ENCODE measurements at places on chromosomes 11 and 22.

DNA sequence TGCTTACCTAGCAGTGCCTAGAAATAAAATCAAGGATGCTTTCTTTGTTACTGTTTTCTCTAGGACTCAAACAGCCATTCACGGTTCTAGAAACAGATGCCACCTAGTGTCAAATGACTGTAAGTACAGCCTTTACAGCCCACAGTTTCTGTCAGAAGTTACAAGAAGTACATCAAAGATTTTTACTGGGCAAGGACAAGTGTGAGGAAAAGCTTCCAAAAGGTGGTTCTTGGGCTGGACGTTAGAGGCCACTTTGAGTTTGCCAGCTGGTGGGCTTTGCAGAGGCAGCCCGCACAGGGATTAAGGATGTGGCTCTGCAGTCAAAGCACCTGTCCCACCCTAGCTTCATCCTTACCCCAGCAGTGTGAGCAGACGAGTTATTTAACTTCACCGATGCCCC, 6.9 kb downstream of the KMT5B start:
- no peaks in the 10 kb centered on the region for H3K36me3 ChIP-seq
- no peak for DNase-seq
- H3K4me1 ChIP-seq = peaks cover 3% of the 10 kb centered on the region
- no peak overlapping the region for H3K27ac ChIP-seq

- DNase-seq = peak; percentile 64
- H3K4me3 ChIP-seq = no peak overlapping the region
- no peaks in the 10 kb centered on the region for H3K27me3 ChIP-seq
- H3K4me1 ChIP-seq = no peaks in the 10 kb centered on the region
- H3K27ac ChIP-seq = peak overlapping the region; percentile 76
- no peaks in the 10 kb centered on the region for H3K36me3 ChIP-seq
Measured at GRCh38 chr11:86798988-86799387, 1.4 kb upstream of the PRSS23 start.

DNA sequence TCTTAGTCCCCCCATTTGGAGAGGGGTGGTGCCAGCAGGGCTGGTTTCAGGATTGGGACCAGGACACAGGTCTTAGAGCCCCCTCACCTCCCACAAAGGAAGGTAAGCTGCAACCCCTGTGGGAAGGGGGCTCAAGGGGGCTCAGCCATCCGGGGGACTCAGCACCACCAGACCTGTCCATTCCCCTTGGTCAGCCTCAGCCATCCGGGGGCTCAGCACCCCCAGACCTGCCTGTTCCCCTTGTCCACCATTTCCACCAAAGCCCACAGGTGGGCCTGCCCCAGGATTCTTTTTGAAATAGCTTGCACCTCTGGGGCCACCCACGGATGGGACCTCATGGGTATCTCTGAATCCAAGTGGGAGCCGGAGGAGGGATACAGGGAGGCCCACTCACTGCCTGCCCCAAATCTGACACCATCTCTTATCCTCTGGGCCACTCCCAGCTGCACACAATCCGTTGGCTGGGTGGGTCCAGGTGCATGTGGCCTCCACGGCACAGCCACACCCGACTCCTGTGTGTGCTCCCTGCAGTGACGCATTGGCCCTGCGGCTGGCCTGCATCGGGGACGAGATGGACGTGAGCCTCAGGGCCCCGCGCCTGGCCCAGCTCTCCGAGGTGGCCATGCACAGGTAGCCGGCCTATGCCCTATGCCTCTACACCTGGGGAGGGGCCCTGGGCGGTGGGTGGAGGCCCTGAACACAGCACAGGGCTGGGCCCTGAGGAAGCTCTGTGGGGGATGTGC, 15.9 kb downstream of the MCAT start:
- peaks cover 2% of the 10 kb centered on the region for H3K4me1 ChIP-seq
- no peaks in the 10 kb centered on the region for H3K36me3 ChIP-seq
- H3K27me3 ChIP-seq = no peaks in the 10 kb centered on the region
- no peak overlapping the region for H3K27ac ChIP-seq

- H3K36me3 ChIP-seq = no peaks in the 10 kb centered on the region
- no peaks in the 10 kb centered on the region for H3K4me1 ChIP-seq
- H3K27me3 ChIP-seq = no peaks in the 10 kb centered on the region
- H3K4me3 ChIP-seq = no peak overlapping the region
- H3K27ac ChIP-seq = no peak overlapping the region
Measured at GRCh38 chr22:28187612-28188011, 268.6 kb upstream of the PITPNB start.

DNA sequence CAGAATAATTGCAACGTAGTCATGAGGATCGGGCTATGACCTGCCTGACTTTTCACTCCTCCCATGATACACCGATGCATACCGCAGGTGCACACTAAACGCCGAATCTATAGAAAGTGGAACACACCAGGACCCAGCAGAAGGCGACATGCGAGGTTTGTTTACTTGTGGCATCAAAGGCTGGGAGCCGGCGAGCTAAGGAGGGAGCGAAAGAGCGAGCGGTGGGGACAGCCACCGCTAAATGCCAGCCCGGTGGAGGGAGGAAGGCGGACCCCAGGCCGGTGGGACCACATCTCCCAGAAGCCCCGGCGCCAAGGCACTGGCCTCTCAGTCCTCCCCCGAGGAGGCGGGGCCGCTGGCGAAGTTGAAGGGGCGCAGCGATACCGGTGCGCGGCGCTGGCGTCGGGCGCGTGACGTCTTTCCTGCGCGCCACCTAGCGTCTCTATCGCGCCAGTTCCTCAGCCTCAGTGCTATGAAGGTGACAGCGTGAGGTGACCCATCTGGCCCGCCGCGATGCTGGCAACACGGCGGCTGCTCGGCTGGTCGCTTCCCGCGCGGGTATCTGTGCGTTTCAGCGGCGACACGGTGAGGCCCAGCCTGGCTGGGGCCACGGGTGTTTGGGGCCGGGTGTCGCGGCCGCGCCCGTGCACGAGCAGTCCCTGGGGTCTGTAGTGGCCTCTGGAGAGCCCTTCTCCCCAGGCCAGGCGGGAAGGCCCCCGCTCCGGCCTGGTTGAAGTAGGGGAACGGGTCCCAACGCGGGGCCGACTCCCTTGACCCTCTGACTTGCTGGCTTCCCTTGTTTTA, at the start of gene NDUFV1:
Gene NDUFV1, plus strand, starts transcription at position 445 of the 804 bp plus-strand sequence. Its CDS starts 69 bp downstream, at position 514.
- no peaks in the 10 kb centered on the region for H3K27me3 ChIP-seq
- peak within 1 kb of the TSS; percentile 99 for H3K4me3 ChIP-seq
- peak within 1 kb of the TSS; percentile 66 for H3K27ac ChIP-seq
- peak; percentile 86 for DNase-seq
- H3K4me1 ChIP-seq = peaks cover 7% of the 10 kb centered on the region

DNA sequence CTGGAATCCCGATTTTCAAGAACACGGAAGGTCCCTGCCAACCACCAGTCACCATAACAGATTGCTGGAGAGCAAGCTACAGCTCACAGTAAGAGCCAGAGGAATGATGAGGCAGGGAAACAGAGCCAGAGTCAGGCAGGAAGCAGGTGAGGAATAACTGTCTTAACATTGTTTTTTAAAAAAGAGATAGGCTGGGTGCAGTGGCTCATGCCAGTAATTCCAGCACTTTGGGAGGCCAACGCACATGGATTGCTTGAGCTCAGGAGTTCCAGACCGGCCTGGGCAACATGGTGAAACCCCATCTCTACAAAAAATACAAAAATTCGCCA, 13.5 kb upstream of the CASTOR1 start:
- H3K27me3 ChIP-seq = no peaks in the 10 kb centered on the region
- H3K27ac ChIP-seq = peak overlapping the region; percentile 86
- peaks cover 66% of the 10 kb centered on the region for H3K4me1 ChIP-seq

DNA sequence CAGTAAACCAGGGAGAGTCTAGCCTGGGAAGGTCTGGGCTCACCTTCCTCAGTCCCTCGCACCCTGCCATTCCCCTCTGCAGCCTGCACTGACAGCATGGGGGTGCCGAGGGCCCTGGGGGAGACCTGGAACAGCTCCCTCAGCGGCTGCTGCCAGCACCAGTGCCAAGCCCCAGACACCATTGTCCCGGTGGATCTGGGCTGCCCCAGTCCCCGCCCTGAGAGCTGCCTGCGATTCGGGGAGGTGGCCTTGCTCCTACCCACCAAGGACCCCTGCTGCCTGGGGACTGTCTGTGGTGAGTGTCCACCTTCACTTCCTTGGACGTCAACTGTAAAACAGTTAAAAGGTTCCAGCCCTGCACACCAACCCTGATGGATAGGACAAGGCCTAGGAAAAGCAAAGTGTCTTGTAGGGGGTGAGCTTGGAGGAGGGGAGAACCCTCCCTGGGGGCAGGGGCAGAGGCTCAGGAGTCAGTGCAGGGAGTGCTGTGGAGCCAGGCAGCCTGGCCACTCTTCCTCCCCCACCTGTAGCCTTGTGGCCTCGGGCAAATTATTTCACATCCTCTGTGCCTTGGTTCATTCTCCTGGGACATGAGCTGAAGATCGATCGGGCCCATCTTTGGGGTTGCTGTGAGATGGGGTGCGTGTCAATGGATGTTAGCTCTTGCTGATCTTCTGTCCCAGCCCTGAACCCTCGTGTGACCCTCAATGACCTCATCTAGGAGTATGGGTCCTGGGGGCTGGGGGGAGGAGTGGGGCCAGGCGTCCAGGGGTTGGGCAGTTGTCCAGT, 85.2 kb upstream of the MYOD1 start:
- DNase-seq = no peak
- no peaks in the 10 kb centered on the region for H3K4me1 ChIP-seq
- H3K4me3 ChIP-seq = no peak overlapping the region
- H3K27ac ChIP-seq = no peak overlapping the region

DNA sequence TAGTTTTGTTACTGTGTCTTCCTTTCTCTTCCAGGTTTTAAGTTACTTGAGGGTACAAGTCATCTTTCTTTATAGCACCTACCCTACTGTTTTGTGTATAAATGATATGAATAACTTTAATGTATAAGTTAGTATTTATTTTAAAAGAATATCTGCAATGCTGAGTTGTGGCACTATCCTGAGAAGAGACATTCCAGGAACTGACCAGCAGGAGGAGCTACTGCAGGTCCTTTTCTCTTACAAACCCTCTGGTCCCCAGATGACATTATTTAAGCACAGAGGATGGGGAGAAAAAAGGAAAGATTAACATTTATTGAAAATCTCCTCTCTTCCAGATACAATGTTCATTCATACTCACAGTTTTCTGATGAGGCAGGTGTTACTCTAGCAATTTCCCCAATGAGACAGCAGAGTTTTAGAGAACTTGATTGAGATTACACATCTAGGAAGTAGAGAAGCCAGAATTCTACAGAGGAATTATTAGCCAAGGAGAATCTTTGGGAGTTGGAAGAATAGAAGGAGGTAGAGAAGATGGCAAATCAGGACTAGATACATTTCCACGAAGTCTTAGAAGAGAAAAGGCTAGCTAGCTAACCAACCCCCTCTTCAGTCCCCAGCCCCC, 541.2 kb upstream of the API5 start:
- no peaks in the 10 kb centered on the region for H3K4me1 ChIP-seq
- no peak overlapping the region for H3K4me3 ChIP-seq
- H3K27me3 ChIP-seq = no peaks in the 10 kb centered on the region
- no peak for DNase-seq
- H3K27ac ChIP-seq = no peak overlapping the region

DNA sequence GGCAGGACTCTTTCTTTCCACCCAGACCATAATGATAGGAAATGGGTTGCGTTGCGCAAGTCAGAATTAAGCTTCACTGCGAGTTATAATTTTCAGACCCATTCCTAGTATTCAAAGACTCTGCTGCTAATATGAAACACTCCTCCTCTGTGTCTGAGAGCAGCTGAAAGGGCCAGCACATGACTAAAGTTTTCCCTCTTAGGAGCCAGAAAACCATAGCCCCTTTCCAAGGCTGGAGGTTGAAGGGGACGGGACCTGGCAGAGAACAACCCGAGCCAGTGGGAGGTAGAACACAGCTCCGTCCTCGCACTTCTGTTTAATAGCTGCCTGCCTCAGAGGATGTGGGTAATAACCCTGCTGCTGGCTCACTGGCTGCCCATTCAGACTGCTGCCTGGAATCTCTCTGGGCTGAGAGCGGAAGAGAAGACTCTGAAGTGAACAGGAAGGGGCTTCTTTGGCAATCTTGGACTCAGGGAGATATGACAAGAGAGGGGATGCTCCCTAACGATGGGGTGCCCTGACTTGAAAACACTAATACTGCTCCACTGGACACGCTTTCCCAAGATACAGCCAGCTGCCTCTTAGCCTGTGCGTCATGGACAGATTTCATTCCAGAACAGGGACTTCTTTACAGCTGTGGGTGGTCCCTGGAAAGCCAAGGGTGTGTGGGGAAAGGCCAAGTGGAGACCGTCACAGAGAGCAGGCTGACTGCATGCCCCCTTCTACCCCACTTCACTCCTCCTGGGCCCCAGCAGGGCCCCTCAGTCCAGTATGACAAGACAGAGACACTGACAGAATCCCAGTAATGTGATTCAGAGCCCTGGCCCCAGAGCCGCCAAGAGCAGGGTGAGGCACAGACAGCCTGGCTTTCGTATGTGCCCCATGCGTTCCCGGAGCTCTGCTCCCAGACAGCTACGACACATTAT, 156.9 kb downstream of the FEZ1 start:
- no peak overlapping the region for H3K27ac ChIP-seq
- no peaks in the 10 kb centered on the region for H3K36me3 ChIP-seq
- no peak for DNase-seq
- no peak overlapping the region for H3K4me3 ChIP-seq
- H3K4me1 ChIP-seq = no peaks in the 10 kb centered on the region

- no peak for DNase-seq
- no peak overlapping the region for H3K4me3 ChIP-seq
- no peaks in the 10 kb centered on the region for H3K36me3 ChIP-seq
Measured at GRCh38 chr22:44777364-44777755, 25.0 kb downstream of the ARHGAP8 start.

- peaks cover 20% of the 10 kb centered on the region for H3K4me1 ChIP-seq
- H3K27me3 ChIP-seq = no peaks in the 10 kb centered on the region
- peak overlapping the region; percentile 99 for H3K4me3 ChIP-seq
- H3K36me3 ChIP-seq = peaks cover 15% of the 10 kb centered on the region
- peak overlapping the region; percentile 69 for H3K27ac ChIP-seq
Measured at GRCh38 chr11:118401880-118402590, 629 bp downstream of the ATP5MG start.

- no peaks in the 10 kb centered on the region for H3K36me3 ChIP-seq
- no peak overlapping the region for H3K4me3 ChIP-seq
- H3K27ac ChIP-seq = no peak overlapping the region
- no peaks in the 10 kb centered on the region for H3K27me3 ChIP-seq
- peaks cover 4% of the 10 kb centered on the region for H3K4me1 ChIP-seq
Measured at GRCh38 chr11:1450949-1451710, 35.4 kb downstream of the MOB2 start.

- no peak for DNase-seq
- H3K36me3 ChIP-seq = no peaks in the 10 kb centered on the region
- H3K4me1 ChIP-seq = no peaks in the 10 kb centered on the region
- no peak overlapping the region for H3K27ac ChIP-seq
Measured at GRCh38 chr22:42357634-42358296, 74.4 kb downstream of the NFAM1 start.

GRCh38 chr11:14235701-14236100, 123.3 kb downstream of the RRAS2 start:
- H3K4me1 ChIP-seq = no peaks in the 10 kb centered on the region
- no peaks in the 10 kb centered on the region for H3K27me3 ChIP-seq
- H3K4me3 ChIP-seq = no peak overlapping the region
- no peak overlapping the region for H3K27ac ChIP-seq
- DNase-seq = no peak
- no peaks in the 10 kb centered on the region for H3K36me3 ChIP-seq

- H3K27me3 ChIP-seq = no peaks in the 10 kb centered on the region
- peak overlapping the region; percentile 75 for H3K27ac ChIP-seq
- H3K4me3 ChIP-seq = no peak overlapping the region
- no peak for DNase-seq
Measured at GRCh38 chr11:8732324-8732670, 49.7 kb downstream of the RPL27A start.

Measured in ascending aorta (tissue), 2 donors.